ENCODE measurements at places on chromosomes 6 and 20.

DNA sequence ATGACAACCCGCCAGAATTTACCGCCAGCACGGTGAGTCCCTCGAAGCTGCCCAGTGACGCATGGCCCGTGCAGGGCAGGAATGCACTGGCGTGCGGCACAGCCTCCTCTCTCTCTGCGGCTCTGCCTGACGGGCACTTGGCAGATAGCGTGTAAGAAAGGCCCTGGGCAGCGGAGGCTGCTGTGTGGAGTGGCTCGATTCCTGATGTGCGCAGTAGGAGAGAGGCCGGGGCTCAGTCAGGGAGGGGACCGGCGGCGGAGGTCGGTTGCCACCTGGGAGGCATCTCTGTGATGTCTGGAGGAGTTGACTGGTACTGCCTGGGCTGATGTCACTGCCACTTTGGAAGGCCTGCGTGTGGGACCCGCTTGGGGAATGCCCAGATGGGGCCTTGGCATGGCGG is 170.7 kb downstream of the TAF4 start:
- no peak for DNase-seq

- no peak for DNase-seq
Observed at GRCh38 chr6:36331381-36331780, 5.3 kb downstream of the BNIP5 start.

DNA sequence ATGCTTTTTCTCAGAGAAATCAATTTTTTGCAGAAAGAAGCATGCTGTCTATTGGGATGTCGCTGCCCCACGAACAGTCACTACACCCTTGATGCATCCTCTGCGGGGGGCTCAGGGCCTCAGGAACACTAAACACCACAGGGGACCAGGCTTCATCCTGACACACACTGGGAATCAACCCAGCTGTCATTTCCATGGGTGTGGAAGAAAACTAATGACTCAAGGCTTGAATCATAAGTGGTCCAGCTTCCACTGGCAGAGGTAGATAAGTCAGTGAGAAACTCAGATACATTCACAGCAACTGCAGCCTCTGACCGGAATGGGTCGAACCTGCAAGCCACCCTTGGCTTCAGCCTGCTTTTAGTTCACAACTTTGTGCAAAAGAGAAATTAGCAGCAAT is 81.3 kb upstream of the SPTLC3 start:
- no peak for DNase-seq

DNA sequence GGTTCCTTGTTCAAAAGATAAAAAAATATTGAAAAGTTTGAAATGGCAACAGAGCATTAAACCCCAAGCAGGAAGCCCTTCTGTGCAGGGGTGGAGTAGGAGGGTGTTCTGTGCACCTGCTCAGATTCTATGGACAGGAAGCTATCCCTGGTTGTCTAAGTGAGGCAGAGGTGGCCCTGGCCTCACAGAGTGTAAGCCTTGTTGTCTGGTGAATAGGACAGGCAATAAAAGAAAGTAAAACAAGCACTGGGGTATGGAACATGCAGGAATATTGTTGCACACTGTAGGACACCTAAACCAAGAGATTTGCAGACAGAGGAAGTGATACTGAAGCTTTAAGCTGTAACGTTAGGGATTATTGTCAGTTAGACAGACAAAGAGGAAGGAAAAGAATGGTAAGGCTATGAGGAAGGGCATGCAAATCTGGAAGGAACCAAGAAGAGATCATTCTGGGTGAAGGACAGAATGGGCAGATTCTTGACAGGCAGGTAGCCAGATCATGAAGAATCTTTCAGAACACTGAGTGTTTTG is 66.8 kb downstream of the TBC1D7 start:
- DNase-seq, result no peak

GRCh38 chr6:53172468-53172803 is 23.8 kb upstream of the GCM1 start:
- DNase-seq, result no peak

- no peak for DNase-seq
Observed at GRCh38 chr6:144585217-144585814, 300.2 kb downstream of the UTRN start.

DNA sequence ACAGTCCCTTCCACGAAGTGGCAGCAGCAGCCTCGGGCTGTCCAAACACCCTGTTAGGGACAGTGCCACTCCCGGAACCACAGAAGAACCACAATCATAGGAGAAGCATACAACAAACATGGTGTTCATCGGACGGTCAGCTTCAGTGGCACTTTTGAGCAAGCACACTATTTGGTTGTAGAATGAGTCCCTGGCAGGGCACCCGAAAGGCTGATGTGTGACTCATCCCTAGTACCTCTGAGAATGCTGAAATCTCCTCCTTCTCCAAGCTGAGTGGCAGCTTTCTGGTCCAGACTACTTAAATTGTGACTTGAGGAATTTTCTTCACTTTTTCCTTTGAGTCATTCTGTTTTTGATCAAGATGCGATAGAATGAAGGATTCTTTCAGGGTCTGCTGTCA is 282.5 kb downstream of the ESR1 start:
- no peak for DNase-seq

DNA sequence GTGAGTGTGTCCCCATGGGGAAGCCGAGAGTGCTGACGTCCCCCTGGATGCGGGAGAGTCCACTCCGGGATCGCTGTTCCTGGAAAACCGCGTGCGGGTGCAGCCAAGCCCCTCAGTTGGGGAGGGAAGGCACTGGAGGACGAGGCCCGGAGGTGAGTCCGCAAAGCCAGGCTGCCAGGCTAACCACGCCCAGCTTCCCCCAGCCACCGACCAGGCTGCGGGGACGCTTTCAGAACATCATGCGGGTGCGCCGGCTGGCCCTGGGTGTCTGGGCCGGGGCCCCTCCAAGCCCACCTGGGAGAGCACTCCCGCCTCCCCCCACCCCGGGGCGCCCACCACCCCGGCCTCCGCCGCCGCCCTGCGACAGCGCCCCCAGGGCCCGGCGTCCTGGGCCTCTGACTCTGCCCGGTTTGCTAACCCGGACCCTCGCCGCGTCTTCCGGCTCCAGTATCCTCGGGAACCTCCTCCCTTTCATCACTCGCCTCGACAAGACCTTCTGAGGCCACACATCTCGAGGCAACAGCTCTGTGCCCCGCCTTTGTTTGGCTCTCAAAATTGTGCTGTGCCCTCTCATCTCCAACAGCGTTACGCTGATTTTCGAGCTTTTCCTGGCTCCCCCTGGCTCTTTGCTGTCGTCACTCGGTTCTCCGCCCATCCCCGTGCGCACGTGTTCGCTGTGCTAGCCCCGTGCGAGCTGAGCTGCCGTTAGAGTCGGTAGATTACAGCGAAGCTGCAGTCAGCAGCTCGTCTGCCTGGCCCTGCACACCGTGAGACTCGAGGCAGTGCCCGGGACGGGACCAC is 47.1 kb upstream of the ENTPD6 start:
- DNase-seq, result peak; percentile 32

DNA sequence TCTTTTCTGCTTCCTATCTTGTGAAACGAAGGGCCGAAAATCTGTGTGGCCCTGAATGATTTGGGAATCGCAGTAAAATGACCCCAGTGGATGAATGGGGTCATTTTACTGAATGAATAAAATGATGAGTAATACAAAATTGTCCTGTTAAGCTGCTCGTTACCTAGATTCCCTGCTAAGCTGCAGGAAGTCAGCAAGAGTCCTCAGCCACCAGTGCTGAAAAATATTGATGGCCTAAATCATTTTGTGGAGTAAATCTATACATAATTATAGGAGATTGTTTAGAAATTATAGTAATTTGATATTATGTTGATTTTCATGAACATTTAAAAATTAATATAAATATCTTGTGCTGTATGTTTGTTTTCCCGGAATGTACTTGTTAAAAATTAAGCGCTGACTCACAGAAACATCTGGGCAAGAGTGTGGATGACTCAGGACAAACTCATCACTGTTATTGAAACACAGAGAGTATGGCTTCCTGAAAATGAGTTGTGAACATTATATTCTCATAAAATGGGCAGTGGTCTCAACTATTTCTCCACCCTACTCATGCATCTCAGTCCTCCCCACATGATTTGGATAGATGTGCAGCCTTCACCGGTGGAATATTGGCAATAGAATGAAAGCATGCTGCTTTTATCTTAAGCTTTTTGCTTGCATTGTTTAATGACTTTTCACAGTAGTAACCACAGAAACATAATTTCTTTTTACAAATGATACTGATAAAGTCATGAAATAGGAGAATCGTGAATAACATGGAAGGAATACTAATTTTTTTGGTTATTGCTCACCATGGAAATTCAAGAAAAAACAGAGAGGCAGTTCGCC is 36.2 kb upstream of the RGS17 start:
- DNase-seq, result no peak

- DNase-seq, result peak; percentile 25
Observed at GRCh38 chr6:136784910-136785746, 7.1 kb downstream of the MAP3K5 start.

- DNase-seq, result no peak
Observed at GRCh38 chr6:134707342-134708031, 242.4 kb downstream of the ALDH8A1 start.
